ENCODE measurements at places on chromosomes 12 and 14.

GRCh38 chr12:79373896-79374499 is 316.8 kb downstream of the PAWR start:
- peak; percentile 5 for DNase-seq

- no peak for DNase-seq
Measured at GRCh38 chr12:121439715-121440114, 39.8 kb downstream of the RNF34 start.

DNA sequence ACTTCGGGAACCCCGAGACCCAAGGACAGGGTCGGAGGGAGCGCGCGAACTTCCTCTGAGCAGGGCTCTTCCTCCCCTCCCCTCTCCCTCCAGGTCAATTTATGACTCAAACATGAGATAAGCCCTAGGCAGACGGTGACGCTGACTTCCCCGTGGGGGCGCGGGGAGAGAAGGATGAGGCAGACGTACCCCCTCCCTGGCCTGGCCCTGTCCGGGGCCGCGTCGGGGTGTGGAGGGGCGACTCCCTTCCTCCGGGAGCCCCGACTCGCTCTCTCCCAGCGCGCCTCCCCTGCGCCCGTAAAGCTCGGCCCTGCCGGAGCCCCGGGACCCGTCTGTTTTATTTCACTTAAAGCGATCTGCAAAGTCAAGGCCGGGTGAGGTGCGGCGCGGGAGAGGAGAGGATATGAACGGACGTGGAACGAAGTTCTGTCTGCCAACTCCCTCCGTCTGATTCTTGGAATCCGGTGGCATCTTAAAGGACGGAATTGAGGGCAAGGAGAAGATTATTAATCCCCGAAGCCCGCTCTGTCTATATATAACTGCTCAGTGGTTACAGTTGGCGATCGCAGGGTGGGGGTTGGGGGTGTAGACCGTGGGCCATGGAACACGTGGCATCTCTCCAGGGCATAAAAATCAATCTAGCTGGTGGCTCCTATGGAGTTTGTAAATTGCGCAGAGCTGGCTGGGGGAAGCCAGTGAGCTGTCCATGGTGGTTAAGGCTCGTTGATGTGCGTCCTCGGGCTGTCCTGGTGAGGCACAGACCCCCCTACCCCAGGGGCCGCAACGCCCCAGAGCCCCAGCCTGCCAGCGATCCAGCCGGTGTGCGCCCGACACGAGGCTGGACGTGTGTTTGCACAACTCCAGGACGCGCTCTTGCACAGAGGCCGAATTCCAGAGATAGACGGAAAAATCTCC is 2.9 kb upstream of the PTHLH start:
- DNase-seq, result peak; percentile 30

- DNase-seq, result peak; percentile 68
Measured at GRCh38 chr12:47755655-47756562, 2.8 kb downstream of the RAPGEF3 start.

GRCh38 chr12:124956571-124956970 is 32.4 kb downstream of the DHX37 start:
- DNase-seq, result no peak

Data from activated CD4-positive, alpha-beta T cell treated with anti-CD3 and anti-CD28 coated beads, Interleukin-2, amount 50 U/mL, for 48 hours (primary cell).